ENCODE measurements at places on chromosomes 7 and 10.

- no peak for DNase-seq
Measured at GRCh38 chr7:47092336-47092735, 489.6 kb downstream of the TNS3 start.

GRCh38 chr10:110733218-110733952 lies 89.2 kb downstream of the RBM20 start:
- DNase-seq = no peak

- no peak for DNase-seq
Measured at GRCh38 chr7:7157887-7158271, 24.5 kb upstream of the C1GALT1 start.

DNA sequence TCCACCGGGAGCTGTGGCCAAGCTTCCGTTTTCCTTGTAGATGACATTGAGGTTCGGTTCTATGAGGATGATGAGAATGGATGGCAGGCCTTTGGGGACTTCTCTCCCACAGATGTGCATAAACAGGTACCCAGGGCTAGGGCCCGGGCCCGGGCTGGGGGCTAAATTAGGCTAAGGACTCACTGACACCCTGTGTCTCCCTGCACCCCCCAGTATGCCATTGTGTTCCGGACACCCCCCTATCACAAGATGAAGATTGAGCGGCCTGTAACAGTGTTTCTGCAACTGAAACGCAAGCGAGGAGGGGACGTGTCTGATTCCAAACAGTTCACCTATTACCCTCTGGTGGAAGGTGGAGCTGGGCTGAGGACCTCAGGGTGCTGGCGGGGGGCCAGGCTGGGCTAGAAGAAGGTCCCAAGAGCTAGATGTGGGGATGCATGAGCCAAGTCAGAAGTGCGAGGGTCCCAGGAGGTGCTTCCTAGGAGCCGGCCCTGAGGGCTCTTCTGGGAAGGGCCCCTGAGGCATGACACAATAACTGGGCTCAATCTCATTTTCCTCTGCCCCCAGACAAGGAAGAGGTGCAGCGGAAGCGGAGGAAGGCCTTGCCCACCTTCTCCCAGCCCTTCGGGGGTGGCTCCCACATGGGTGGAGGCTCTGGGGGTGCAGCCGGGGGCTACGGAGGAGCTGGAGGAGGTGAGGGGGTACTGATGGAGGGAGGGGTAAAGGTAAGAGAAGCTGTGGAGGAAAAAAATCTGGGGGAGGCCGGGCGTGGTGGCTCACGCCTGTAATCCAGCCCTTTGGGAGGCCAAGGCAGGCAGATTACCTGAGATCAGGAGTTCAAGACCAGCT lies 2.9 kb downstream of the NFKB2 start:
- DNase-seq = no peak

DNA sequence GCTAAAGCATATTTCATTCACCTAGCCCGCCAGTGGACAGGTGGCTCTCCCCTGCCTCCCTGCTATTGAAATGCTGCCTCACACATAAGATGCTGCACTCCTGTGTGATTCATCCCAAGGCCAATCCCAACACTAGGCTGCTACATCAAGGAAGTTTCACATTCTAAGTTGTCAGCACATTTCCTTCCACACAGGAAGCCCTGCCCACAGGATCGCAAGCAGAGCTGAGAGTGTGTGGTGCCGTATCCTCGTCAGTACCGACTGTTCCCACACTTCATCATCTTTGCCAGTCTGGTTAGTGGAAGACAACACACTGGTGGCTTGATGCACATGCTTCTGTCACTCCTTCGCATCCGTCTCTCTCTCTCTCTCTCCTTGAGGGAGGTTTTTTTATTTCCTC lies 194.3 kb upstream of the PPP2R2D start:
- no peak for DNase-seq

GRCh38 chr7:134474828-134475227 lies 15.9 kb upstream of the AKR1B1 start:
- DNase-seq = no peak

DNA sequence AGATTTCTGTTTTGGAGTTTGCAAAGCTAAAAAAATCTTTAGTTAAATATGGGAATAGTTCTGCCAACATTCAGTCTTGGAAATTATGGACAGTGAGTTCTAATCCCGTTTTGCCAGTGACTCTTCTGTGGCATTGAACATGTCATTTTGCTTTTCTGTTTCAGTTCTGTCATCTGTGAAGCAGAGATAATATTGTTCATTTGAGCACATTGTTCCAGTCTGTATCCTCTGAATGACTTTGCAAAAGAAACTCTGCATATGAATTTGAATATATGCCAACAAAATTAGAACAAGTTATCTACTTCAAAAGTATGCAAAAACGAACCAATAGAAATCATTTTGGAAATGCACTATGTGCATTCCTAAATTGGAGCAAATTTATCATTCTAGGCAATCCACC lies 746.0 kb upstream of the POT1 start:
- no peak for DNase-seq

GRCh38 chr7:1596181-1597043 lies 26.6 kb upstream of the PSMG3 start:
- no peak for DNase-seq

- no peak for DNase-seq
Measured at GRCh38 chr7:141375442-141375841, 175.8 kb upstream of the AGK start.

DNA sequence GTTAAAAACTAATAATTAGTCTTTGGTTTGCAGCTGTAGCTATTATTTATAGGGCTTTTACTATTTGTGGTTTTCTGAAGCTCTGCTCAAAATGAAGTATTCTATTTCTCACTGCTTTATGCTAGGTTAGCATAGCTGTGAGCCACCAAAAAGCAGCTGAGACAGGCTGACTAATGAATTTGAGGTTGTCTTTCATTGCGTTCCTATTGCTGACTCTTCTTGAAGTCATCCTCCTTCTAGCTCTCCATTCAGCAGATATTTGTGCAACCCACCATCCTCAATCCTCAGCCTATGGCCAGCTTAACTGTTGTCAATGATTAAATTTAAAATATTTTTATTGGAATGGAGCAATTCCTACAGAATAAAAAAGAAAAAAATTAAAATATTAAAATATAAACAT lies 2.1 kb upstream of the RALA start:
- no peak for DNase-seq

- DNase-seq = peak; percentile 85
Measured at GRCh38 chr10:13272164-13272571, 27.7 kb downstream of the PHYH start.

DNA sequence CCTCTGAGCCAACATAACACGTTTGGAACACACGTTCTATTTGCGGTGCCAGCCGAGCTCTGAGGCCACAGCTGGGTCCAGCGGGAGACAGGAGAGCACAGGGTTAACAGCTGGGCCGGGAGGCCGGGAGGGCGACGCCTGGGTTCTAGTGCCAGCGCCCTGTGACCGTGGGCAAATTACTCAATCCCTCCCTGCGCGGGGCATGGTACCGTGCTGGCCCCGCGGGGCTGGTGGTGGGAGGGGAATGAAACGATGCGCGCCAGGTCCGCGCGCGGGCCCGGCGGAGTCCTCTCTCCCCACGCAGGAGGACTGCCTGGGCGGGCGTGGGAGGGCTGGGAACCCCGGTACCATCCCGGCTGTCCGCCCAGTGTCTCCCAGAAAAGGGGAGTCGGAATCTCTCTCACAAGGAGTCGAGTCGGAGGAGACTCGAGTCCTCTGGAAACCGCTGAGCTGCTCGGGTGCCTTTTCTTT lies 30.4 kb downstream of the LEP start:
- DNase-seq = no peak

DNA sequence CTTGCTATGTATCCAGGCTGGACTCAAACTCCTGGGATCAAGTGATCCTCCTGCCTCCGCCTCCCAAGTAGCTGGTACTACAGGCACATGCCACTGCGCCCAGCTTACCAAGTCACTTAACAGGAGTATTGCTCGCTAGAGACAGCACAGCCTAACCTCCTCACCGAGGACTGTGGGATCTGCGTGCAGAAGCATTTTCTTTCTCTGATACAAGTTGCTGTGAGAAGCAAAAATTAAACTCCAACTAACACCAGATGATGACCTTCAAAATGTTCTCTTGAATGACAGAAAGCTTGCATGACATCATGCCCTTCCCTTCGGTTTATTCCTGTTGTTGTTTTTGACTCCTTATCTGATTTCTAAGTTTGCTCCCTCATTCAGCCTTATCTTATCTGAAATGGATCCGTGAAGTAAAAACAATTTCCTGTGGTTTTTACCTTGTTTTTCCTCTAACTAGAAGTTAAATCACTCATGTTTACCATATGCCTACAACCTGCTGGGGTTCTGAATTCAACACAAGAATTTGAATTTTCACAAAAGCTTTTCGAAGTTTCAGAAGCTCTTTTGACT lies 94.4 kb upstream of the KIF5B start:
- DNase-seq = no peak

GRCh38 chr10:51653025-51653424 lies 46.4 kb downstream of the CSTF2T start:
- DNase-seq = no peak

DNA sequence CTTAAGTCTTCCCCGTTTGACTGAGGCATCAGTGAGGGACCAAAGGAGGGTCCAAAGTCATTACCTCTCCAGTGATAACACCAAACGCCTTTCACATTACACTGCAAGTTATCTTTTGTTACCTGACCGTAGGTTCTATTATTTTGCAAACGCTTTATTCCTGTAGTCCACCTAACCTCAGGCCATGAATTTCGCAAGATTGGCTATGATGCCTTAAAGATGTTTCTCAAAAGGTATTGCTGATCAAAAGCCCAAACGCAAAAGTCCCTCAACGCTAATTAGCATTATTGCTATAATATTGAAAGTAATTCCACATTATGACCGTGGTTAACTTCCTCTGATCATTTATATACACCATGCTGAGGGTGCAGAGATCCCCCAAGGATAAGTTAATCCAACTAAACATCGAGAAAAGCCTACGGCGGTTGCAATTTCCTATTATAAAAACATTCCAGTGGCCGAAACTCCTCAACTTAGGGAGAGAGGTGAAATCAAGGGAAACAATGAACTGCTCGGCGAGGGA lies 649 bp downstream of the DNA2 start:
- no peak for DNase-seq

GRCh38 chr7:1432411-1433082 lies 26.7 kb downstream of the MICALL2 start:
- DNase-seq = peak; percentile 27

DNA sequence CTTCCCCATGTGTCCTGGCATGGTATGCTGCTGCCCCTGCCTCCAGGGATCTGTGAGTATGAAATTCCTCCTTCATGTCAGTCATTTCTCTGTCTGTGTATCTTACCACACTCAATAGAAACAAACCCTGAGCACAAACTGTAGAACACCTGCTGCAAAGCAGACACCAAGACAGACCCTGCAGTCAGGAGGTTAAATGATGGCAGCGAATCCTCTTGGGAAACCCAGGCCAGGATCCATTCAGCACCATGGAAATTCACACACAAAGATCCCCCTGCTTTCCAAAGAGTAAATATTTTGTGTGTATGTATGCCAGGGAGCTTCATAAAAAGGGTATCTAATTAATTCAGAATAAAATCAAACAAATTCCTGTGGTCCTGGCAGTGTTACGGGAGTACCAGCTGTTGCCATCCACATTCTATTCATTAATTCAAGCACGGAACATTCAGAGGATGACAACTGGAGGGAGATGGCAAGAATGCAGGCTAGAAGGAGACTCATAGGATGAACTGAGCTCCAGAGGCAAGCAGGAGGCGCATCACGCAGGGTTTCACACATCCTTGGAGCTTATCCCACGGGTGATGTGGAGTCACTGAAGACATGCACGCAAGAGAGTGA lies 14.8 kb downstream of the ITIH5 start:
- no peak for DNase-seq

DNA sequence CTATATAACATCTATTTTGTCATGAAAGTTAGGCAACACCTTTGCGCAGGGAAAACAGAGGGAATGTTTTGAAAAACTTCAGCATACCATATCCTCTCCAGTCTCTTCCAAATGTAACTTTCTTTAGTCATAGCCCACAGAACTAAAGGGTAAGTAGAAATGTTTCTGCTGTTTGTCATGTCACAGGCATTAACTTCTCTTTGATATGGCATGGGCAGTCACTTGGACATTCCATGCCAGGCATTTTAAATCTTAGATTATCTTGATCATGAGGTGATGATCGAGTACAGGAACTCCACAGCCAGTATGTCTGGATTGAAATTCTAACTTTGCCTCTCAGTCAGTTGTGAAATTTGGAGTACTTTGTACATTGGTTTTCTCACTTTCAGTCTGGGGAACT lies 27.5 kb upstream of the ETV1 start:
- DNase-seq = no peak

DNA sequence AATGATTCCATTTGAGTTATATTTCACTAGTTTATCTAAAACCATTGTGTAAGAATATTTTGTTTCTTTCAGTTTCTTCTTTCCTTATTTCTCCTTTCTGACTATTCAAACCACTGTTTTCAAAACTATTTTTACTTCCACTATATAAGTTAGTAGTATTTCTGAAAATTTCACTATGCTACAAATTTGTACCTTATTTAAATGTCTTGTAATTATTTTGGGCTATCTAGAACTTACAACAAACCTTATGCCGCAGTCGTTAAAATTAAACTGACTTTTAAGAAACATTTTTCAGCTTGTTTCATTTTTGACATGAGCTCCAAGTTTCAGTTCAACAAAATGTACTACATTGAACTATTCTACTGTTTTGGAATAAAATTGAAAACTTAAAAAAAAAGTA lies 1.8 kb downstream of the TFEC start:
- DNase-seq = no peak

DNA sequence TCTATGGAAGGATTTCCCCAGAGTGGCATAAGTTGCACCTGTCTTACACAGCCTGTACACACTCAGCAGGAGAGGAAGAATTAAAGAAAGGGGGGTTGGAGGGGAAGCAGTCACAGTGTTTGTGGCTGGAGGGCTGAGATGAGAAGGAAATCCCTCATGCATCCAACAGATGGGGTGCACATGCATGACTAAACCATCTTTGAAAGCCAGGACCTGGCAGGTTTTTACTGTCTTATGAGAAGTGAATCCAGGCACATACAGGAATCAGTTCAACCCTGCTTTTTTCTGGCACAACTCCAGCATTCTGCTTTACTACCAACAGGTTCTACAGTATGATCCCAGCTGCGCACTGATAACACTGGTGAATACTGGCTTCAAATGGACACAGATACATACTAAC lies 107.7 kb downstream of the CACNA2D1 start:
- no peak for DNase-seq

- peak; percentile 17 for DNase-seq
Measured at GRCh38 chr10:28179006-28179742, 123.7 kb downstream of the MPP7 start.

- DNase-seq = no peak
Measured at GRCh38 chr7:27523321-27523720, 139.4 kb downstream of the HIBADH start.

DNA sequence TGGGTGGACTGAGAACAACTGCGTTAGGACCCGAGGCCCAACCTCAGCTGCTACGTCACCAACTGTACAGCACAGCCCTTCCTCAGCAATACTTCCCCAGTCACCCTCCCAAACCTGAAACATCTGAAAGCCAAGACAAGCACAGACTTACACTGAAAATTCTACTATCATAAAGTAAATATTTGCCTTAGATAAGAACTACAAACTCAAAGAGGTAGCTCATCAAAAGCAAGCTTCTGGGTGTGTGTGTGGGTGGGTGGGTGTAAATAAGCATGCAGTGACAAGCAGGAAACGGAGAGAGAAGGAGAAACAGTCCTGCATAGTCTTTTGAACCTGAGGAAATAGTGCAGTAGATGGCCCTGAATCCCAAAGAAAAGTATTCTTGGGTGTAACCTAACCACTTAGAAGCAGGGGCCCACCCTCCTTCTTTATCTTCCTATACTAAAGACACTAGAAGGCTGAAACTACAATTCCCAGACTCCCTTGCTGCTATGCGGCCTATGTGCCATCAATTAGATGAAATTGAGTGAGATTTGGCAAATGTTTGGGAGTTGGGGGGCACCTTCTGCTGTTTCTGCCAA lies 18.7 kb downstream of the SLC25A13 start:
- no peak for DNase-seq

Measured in globus pallidus (tissue), 1 donor.